ENCODE measurements at places on chromosomes 2 and 18.

GRCh38 chr2:95031726-95032116 lies 6.2 kb downstream of the MAL start:
- DNase-seq: no peak

- DNase-seq: no peak
Observed at GRCh38 chr2:118251427-118251826, 163.2 kb downstream of the INSIG2 start.

- DNase-seq: no peak
Observed at GRCh38 chr18:22517356-22517755, 99.6 kb upstream of the CTAGE1 start.

- DNase-seq: no peak
Observed at GRCh38 chr2:186734957-186735734, 41.3 kb downstream of the FAM171B start.

DNA sequence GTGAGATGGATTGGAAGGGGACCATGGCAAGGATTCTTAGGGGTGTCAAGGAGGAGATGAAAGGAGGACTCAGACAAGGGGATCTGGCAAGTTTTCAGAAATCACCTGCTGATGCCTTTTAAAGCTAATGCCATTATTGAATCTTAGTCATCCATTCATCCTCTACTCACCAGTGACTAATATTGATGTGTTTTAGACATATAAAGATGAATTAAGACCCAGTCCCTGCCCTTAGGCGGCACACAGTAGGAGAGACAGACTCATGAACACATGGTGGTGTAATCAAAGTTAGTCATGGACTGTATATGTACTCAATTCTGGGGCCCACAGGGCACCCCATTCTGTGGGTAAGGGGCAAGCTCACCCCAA lies 56.5 kb upstream of the ATL2 start:
- no peak for DNase-seq

GRCh38 chr18:59423259-59423658 lies 64.2 kb upstream of the LMAN1 start:
- DNase-seq: no peak

Measured in DMS79 treated with DMSO at 0.1 percent for 48 hours (cell line).